ENCODE measurements at places on chromosomes 7 and 10.
A peak's percentile ranks its signal among the peaks of the same experiment; 100 is the strongest.

- no peak for DNase-seq
Observed at GRCh38 chr10:118629211-118629610, 33.8 kb upstream of the PRLHR start.

- no peak for DNase-seq
Observed at GRCh38 chr10:47246406-47247147, 53.4 kb upstream of the GDF10 start.

GRCh38 chr7:119090851-119091250 is 866.3 kb downstream of the ANKRD7 start:
- DNase-seq = no peak

DNA sequence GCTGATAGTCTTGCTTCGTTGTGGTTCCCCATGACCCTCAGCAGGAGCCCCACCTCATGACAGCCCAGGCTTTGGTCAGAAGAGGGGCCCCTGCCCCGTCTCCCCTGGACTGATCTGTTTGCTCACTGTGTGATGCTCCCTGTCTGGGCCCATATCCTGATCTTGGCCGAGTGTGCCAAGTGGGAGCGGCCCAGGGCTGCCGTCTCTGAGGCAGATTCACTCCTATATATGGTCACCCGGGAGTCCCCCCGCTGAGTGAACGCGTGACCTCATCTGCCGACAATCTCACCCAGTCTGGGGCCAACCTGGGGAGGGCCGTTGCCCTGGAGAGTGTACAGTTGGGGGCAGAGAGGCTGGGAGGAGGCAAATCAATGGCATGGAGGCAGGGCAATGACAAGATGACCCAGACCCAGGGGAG is 34.5 kb downstream of the PPIF start:
- DNase-seq = no peak

DNA sequence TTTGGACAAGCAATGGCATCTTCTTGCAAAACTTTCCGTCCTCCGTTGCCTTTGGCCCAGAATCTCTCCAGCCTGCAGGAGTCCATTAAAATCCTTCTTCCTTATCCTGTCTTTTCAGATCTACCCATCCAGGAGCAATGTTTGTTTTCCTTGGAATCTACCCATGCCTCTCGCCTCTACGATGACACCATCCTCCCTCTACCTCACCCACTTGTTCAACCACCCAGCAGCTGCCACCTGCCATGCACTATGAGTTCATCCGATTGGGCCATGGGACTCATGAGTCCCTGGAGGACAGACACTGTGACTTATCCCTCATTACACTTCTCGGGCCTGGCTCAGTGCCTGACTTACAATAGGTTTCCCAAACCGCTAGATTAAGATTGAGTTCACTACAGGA is 26.8 kb upstream of the MGMT start:
- no peak for DNase-seq

- no peak for DNase-seq
Observed at GRCh38 chr7:42934291-42934690, 2.1 kb downstream of the MRPL32 start.

DNA sequence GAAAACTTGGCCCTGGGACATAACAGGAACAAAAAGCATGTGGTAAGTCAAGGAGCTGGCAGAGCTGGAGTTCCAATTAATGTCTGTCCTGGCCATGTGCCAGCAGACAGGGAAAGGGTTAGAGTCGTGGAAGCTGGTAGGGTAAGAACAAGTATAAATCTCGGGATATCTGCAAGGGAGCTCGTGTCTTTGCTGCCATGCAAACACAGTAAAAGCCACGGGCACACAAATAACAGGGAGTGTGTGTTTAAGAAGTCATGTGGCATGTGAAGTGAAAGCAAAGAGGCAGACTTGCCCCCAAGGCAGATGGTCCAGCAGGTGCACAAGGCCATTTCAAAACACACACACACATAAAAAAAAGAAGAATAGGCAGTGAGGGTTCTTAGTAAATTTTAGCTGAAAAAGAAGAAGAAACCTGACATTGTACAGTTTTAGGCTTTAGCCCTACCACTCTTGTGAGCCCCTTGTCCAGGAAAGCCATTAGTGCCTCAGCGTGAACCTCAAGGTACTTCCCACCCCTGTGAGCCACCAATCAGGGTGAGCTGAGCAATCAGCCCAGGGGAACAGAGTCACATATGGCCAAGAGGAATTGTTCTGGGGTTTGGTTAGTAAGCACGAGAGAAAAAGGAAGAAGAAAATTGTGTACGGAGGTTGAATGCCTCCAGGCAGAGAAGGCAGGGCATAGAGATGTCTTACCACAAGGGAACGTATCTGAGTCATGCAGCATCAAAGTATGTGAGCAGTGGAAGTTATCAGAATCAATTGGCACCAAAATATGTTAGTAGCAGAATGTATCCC is 32.8 kb upstream of the ARHGAP12 start:
- DNase-seq = no peak

GRCh38 chr10:112813866-112814591 is 136.0 kb upstream of the TCF7L2 start:
- DNase-seq = no peak

DNA sequence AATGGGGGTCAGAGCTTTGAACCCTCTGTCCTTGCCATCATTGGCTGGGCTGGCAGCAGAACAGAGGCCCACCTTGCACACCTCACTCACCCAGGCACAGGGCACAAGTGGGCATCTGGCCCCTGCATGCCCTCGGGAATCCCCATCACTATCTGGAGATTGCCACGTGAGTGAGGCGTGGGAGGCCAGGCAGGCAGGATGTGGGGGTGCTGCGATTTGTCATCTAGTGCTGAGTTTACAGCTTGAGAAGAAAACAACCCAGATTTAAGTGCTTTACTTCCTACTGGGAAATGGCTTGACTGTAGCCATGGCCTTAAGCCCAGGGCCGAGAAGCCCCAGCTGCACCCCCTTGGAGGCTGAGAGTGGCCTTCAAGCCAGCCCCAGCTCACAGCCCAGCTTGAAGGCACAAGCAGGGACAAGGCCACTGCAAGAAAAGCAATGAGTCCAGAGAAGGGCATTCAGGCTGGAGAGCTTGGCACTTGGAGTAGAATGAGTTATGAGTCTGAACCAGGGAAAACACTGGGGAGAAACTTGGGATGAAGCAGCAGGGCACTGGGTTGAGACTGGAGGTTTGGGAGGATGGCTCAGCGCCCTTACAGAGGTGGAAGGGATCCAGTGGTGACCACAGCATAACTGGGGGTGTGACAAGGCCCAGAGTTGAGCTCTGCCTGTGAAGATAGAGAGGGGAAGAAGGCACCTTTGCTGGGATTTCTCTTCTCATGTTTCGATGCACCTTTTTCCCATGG is 123.0 kb downstream of the CXCL12 start:
- DNase-seq = no peak

- peak; percentile 40 for DNase-seq
Observed at GRCh38 chr7:5396542-5396941, 27.1 kb downstream of the TNRC18 start.

DNA sequence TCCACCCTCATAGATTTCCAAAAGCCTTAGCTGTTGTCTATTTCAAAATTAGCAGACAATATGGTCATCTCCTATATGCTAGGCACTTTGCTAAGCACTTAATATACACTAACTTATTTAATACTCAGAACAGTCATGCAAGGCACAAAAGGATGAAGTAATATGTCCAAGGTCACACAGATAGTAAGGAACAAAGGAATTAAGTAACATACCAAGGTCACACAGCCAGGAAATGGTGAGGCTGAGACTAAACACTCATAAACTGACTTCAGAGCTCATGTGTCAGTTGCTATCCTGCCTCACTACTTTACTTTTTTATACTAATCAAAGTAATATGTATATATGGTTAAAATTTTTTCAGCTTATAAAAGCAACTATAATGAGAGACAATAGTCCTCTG is 23.6 kb upstream of the HIBADH start:
- DNase-seq = no peak

GRCh38 chr10:118171861-118172260 is 125.1 kb upstream of the RAB11FIP2 start:
- no peak for DNase-seq

DNA sequence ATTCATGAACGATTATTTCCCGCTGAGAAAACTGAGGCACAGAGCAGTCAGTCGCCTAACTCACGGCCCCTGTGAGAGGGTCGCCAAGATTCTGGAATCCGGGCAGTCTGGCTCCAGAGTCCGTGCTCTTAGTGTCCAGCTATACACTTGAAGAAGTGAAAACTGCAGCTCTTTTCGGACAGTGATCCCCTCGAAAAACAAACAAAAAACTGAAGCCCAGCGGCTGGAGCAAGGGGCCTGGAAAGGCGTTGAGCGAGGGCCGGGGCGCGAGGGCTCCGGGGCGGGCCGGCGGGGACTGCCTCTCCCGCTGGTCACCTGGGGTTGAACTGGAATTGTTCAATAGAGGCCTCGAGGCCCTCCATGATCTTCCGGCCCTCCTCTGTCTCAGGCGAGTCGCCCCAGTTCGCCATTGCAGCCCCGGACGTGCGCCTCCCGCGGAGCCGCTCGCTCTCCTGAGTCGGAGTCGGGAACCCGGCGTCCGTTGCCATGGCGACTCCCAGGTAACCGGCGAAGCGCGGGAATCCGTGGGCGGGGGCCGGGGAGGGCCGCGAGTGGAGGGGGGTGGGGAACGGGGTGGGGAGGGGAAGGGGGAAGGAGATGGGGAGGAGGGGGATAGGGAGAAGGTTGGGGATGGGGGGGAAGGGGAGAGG is 881 bp downstream of the C10orf67 start:
- peak; percentile 12 for DNase-seq

DNA sequence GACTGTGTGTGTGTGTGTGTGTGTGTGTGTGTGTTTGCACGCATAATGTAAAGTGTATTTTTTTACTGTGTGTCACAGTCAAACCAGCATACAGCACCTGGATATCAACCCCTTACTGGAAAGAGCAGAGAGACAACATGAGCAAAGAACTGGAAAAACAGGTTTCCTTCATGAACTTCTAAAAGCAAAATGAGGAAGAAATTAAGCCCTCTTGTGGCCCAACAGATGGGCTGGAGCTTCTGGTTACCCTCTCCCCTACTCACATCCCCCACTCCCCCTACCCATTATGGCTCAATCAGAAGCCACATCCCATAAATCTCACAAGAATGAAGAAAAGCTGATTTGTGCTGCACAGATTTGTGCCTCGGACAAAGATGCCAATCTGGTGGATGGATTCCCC is 36.2 kb downstream of the PDE1C start:
- no peak for DNase-seq

- DNase-seq = no peak
Observed at GRCh38 chr10:124517461-124517860, 55.8 kb downstream of the LHPP start.

- DNase-seq = no peak
Observed at GRCh38 chr10:113735913-113736312, 15.6 kb upstream of the PLEKHS1 start.

DNA sequence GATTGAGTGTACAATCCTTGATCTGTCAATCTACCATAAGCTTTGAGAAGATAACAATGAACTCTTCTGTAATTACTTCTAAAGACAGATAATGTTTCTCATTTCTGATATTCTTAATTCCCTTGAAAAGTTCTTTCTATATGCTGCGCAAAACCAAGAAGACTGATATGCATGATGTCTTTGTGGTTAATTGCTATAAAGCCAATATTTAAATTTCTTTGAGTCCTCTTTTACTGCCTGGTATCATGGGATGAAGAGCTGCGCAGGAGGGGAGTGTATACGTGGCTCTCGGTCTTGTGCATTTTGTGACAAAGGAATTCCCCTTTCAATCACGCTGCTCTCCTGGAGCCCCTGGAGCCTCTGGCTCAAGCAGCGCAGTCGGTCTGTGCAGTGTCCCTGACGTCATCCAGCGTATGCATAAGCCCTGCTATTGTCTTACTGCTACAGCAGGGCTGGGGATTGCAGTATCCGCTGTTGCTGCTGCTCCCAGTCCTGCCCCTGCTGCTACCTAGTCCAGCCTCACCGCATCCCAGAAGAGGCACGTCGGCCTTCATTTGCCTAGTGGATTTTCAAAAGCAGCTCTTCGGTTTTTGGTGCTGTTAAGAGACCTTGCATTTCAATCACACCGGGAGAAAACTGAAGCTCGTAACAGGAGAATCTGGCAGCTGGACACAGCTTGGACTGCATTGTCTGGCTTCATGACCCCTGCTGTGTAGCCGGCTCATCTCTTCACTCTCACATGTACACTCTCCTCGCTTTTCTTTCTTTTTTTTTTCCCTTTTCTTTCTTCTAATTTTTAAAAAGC is 66.7 kb downstream of the ST7 start:
- DNase-seq = no peak

GRCh38 chr7:69803699-69804516 is 205.6 kb downstream of the AUTS2 start:
- no peak for DNase-seq

DNA sequence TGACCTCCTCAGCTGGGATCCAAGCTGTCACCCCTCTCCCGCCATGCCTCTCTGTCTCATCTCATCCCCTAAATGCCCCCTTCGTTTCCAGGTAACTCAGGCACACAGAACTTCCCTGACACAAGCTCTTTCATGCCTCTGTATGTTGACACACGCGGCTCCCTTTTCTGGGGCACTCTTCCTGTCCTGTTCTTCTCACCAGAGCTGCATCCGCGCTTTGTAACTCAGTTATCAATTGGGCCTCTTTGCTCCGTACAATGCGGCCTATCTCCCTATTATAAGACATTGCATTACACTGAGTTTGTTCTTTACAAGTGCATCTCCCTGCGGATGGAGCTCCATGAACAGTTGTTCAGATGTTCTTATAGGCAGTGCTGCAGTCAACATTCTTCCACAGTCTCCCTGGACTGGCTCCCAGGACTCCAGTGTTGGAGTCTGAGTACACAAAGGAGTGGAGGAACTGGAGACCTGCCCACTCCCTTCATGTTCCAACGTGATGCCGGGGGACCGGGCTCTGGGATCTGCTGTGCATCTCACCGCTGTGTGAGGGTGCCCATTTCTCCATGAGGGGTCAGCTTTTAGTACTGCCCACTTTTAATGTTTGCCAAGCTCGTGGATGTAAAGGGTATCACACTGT is 56.9 kb upstream of the TNS3 start:
- no peak for DNase-seq

- DNase-seq = no peak
Observed at GRCh38 chr7:30032310-30033125, 4.3 kb downstream of the PLEKHA8 start.

- DNase-seq = no peak
Observed at GRCh38 chr10:91054325-91054724, 133.4 kb upstream of the ANKRD1 start.

DNA sequence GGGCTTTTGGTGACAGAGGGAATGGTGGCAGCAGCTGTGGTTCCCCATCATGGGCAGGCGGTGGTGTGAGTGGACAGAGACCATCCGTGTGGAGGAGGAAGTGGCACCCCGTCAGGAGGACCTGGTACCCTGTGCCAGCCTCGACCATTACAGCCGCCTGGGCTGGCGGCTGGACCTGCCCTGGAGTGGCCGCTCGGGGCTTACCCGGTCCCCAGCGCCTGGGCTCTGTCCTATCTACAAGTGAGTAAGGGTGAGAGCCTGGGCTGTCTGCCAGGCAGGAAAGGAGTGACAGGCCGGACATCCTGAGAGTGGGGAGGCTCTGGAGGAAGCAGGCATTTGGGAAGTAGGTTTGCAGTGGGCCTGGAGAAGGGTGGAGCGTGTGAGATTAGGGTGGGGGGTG is 2.9 kb upstream of the ZNF467 start:
- DNase-seq = no peak

GRCh38 chr7:47458057-47458456 is 123.9 kb downstream of the TNS3 start:
- no peak for DNase-seq
